Midbrain (tissue), 1 donor: ENCODE measurements at places on chromosomes 7 and 10.

DNA sequence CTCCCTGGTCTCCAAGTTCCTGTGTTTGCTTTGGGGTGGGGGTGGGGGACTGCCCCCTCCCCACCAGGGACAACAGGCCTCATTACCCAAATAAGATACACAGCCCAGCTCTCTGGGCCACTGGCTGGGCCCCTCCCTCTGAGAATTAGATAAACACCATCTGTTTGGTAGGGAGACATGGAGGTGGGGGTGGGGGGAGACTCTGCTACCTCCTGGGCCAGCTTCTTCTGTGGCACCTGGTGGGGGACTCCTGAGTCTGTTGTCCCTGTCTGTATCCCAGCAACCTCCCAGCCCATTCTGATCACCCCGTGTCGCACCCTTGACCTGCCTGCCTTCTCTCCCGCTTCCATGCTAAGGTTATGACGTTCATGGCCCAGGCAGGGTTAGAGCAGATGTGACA is 5.8 kb downstream of the MLXIPL start:
- DNase-seq = no peak

DNA sequence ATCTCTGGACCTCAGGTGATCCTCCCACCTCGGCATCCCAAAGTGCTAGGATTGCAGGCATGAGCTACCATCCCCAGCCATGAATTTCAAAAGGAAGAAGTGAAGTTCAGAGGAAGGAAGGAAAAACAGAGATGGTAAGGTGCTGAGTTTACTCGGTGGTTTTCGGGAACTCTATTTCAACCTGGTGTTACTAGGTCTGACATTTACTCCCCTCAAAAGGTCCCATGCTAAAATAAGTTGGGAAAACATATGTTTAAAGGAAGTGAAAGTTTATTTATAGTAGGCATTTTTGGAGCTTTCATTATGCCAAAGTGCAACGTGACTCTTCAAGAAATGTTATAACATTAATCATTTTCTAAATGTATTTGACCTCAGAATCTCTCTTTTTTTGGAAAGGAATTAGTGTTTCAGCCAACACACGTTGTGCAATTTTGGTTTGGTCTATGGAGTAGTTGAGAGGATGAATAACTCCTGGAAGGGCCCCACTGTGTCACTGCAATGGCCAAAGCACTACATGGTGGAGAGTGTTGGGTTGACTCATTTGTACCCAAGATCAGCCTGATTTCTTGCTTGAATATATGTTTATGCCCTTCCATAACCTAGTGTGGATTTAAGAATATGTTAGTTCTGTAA is 114.7 kb upstream of the FAM171A1 start:
- DNase-seq = no peak

GRCh38 chr7:135508883-135509588 is 866 bp downstream of the CNOT4 start:
- peak; percentile 30 for DNase-seq

GRCh38 chr7:105044449-105045070 is 30.6 kb downstream of the KMT2E start:
- no peak for DNase-seq

- peak; percentile 44 for DNase-seq
These were observed 6.0 kb downstream of the RGS10 start for GRCh38 chr10:119536508-119537025.

DNA sequence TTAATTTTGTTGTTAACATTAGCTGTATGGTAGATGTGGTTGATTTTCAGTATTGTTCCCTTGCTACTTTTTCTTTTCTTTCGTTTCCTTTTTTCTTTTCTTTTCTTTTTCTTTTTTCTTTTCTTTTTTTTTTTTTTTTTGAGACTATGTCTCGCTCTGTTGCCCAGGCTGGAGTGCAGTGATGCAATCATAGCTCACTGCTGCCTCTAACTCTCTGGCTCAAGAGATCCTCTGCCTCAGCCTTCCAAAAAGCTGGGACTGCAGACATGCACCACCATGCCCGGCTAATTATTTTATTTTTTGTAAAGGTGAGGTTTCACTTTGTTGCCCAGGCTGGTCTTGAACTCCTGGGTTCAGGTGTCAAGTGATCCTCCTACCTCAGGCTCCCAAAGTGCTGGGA is 14.4 kb downstream of the SLC26A3 start:
- DNase-seq = no peak

- no peak for DNase-seq
These were observed 102.1 kb downstream of the AUTS2 start for GRCh38 chr7:69700331-69700730.

- DNase-seq = peak; percentile 80
These were observed 60.4 kb upstream of the NPVF start for GRCh38 chr7:25288556-25289307.

- no peak for DNase-seq
These were observed 63.2 kb upstream of the BMPER start for GRCh38 chr7:33842150-33842549.

- no peak for DNase-seq
These were observed 43.1 kb upstream of the HSPB1 start for GRCh38 chr7:76259124-76260093.
